ENCODE measurements at places on chromosomes 16 and 17. TPM values are rescaled to one million over a fixed set of nuclear protein-coding genes. Genes with fewer than 3 reads are reported as not detected.

DNA sequence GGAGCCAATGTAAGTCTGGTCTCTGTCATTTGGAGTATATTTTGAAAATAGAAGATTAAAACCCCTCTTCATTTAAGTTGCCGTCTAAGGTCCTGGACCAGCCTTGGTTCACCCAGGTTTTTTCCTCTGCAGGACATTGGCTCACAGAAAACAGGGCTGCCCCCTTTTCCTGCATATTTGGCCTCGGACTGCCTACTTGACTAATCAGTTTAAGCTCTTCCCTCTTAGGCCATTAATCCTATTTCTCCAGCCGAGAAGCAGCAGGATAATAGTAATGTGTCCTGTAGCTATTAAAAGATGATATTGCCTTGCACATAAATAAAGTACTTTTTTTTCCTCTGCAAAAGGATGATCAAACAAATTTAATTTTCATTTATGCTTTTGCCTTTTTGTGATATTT, 52.1 kb downstream of the PRKCA start:
- no peak overlapping the region for H3K27ac ChIP-seq
- H3K36me3 ChIP-seq: no peaks in the 10 kb centered on the region
- no peak for DNase-seq
- H3K4me1 ChIP-seq: peaks cover 5% of the 10 kb centered on the region
- no peak overlapping the region for H3K4me3 ChIP-seq

DNA sequence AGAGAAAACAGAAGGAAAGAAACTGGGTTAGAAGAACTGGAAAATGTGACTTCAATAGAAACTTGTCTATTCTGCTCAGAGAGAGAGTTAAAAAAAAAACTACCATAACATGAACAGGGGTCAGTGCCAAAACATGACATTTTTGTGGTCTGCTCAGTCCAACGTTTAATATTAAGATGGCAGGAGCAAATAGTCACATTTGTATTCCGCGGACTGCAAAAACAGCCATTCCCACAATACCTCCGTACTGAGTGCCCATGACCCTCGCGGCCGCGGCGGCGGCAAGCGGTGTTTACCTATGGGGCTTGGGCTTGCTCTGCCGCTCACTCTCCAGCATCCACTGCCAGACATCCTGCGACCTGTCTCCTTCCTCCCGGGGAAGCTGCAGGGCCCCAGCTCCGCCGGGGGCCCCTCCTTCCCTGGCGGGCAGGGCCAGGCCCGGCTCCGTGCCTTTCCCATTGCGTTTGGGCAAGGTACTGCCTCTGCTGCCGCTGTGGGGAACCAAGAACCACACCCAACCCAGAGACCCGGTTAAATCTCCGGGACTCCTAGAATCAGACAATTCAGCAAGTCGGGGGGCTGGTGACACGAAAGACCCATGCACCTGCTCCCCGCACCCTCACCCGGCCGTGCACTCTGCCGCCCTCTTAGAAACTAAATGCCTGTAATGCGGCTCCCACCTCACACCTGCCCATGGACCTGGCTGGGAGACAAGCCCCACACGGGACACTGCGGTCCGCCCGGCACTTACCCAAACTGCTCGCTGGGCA, 24.7 kb downstream of the AXIN2 start:
- no peaks in the 10 kb centered on the region for H3K27me3 ChIP-seq
- H3K4me1 ChIP-seq: peaks cover 12% of the 10 kb centered on the region
- H3K27ac ChIP-seq: no peak overlapping the region
- H3K36me3 ChIP-seq: peaks cover 87% of the 10 kb centered on the region
- no peak overlapping the region for H3K4me3 ChIP-seq

DNA sequence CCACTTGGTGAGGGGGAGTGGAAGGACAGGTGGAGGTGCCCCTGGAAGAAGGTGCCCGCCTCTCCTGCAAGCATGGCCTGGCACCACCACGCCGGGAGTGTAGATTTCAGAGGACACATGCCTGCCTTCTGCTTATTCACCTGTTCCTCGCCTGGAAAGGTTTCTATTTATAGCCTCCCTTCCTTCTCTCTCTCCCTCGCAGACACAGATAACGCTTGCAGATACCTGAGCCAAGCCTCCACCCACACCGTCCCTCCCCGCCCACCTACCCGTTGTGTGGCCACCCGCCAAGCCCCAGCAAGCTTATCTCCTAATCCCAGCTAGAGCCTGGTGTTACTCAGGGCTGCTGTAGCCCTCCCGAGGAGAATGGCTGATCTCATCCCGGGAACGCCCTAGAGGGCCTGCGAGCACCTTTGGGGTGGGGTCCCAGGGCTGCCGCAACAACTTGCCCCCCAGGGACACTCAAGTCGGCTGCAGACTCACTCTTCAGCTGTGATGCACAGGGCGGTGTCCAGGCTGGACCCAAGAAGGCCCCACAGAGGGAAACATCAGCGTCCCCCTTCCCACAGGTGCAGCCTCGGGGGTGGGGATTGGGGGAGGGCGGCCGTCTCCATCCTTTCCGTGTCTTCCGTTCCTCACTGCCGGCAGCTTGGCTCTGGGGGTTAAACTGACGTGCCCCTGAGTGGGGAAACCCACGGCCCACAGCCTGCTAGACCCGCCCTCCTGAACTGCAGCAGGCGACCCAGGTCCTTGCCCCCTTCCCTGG, 1.9 kb upstream of the SNAI3 start:
- no peak overlapping the region for H3K4me3 ChIP-seq
- H3K4me1 ChIP-seq: peaks cover 44% of the 10 kb centered on the region
- no peak for DNase-seq
- H3K27ac ChIP-seq: no peak overlapping the region

DNA sequence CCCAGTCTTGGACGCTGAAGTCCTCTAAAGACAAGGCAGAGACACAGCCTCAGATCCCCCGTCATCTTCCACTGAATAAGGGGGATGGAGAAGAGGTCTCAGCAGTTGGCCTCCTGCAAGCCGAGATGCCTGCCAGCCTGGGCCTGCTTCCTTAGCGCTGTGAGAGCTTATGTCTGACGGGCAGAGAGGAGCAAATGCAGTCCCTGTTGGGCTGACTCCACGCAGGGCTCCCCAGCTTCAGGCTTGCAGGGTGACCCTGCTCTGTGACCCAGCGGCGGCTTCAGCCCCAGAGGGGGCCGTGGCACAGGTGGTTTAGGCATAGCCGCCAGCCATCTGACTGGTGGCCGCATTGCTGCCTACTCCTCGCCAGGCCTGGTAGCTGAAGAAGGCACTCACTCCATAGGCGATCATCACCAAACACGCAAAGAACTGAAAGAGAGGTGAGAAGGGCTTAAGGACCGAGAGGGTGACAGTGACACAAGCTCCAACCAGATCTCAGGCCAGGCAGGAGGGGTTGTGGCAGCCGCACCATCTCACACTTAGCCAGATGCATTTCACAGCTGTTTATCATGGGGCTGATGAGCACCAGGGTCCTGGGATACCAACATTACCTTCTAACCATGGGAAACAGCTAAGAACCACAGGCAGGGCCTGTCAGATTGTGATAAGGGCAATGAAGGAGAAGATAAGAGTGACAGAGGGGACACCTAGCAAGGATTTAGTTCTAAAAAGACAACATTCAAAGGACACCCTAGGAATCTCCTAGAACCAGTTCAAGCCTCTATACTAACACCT, 11.7 kb downstream of the ARL2BP start:
- no peak overlapping the region for H3K27ac ChIP-seq
- H3K36me3 ChIP-seq: peaks cover 54% of the 10 kb centered on the region
- no peak for DNase-seq
- no peaks in the 10 kb centered on the region for H3K27me3 ChIP-seq
- H3K4me3 ChIP-seq: no peak overlapping the region

DNA sequence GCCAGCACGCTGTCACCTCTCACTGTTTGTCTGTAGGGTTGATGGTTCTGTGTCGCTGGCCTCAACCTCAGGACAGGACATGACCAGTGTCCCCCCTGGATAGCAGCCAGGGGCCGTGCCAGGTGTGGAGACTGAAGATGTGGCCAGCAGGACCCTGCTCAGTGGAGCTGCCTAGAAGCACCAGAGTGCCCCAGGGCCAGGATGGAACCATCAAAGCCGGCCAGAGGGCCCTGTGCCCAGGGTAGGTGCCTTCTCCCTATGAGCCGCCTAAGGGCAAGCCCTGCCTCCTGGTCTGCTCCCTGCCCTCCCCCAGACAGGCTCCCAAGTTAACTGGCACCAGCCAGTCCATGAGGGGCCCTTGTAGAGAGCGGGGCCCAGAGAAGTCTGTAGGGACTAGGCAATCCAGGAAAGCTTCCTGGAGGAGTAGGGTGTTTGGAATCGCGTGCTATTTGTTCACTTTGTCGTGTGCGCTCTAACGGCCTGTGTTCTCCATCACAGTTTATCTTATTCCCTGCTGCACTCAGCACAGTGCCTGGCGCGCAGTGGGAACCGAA, 546 bp upstream of the NDUFB10 start:
- no peak overlapping the region for H3K27ac ChIP-seq
- no peaks in the 10 kb centered on the region for H3K27me3 ChIP-seq
- peak; percentile 74 for DNase-seq
- H3K36me3 ChIP-seq: peaks cover 23% of the 10 kb centered on the region
- H3K4me1 ChIP-seq: peaks cover 37% of the 10 kb centered on the region

PRAC1 gene
- not detected for total RNA-seq

CA4 gene
- total RNA-seq: 9.0 TPM
